ENCODE measurements at places on chromosomes 2 and 18.

GRCh38 chr2:113996671-113997594 is 107.0 kb downstream of the ACTR3 start:
- DNase-seq = no peak

DNA sequence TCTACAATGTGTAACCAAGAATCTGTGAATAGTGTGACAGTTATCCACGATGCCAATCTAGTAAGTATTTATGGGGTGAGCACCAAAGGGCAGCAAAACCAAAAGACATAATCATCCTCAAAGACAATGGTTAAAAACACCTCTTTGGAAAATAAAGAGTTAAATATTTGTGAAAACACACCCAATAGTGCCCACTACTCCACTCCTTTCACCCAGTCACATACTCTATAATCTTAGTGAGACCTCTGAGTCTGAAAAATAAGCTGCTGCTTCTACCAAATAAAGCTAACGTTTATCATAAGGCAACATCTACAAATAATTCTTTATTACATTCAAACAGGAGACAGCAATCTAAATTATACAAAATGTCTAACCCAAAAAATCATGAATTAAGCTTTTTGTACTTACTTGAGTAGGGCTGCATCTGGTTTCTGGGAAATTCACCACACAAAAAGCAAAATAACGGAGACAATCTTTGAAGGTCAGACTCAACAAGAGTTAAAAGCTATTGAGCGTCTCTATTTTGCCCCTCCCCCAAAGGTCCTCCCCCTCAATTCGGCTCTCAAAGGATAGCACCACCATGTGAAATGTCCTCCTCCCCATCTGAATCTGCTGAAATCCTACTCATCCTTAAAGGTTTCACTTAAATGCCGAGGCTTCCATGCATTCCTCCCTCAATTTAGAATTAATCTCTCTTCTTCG is 2.0 kb downstream of the RAPH1 start:
- no peak for DNase-seq

DNA sequence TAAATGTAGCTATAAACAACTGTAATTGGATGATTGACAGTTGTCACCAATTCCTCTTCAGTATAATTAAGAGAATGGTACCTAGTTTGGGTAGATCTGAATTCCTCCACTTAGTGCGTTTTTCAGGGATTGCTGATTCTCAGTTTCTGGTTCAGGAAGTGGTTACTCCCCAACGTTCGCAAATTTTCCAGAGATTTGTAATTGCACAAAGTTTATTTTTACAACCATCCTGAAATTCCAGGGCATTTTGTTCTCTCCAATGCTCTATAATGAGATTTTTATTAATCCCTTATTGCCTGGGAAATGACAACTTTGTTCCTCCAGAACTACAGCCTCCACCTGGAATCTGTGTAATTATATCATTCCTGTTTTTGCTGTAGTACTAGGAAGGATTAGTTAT is 710.6 kb upstream of the ZEB2 start:
- no peak for DNase-seq

GRCh38 chr2:8633735-8634313 is 48.0 kb upstream of the ID2 start:
- no peak for DNase-seq

- no peak for DNase-seq
Observed at GRCh38 chr2:195613922-195614321, 43.1 kb upstream of the SLC39A10 start.

DNA sequence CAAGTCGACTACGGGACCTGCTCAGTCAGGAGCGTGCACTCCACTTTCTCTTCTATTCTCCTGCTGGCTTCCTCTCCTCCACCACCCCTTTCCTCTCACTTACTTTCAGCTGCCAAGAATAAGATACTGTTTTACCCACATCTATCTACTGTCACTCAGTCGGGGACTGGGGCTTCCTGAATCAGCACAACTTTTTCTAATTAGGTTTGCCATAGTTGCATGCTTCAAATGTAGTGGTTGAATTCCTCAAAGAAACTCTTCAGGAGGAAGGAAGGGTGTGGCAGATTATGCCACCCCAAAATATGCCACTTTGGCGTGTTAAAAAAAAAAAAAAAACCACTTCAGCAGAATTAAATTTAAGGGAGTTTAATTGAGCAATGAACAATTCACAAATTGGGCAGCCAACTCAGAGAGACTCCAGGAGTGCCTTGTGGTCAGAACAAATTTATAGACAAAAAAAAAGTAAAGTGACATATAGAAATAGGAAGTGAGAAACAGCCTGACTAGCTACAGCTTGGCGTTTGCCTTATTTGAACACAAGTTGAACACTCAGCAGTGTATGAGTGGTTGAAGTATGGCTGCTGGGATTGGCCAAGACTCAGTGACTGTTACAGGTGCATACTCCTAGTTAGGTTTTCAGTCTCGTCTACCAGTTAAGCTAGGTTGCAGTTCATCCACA is 32.5 kb upstream of the RMDN2 start:
- no peak for DNase-seq

DNA sequence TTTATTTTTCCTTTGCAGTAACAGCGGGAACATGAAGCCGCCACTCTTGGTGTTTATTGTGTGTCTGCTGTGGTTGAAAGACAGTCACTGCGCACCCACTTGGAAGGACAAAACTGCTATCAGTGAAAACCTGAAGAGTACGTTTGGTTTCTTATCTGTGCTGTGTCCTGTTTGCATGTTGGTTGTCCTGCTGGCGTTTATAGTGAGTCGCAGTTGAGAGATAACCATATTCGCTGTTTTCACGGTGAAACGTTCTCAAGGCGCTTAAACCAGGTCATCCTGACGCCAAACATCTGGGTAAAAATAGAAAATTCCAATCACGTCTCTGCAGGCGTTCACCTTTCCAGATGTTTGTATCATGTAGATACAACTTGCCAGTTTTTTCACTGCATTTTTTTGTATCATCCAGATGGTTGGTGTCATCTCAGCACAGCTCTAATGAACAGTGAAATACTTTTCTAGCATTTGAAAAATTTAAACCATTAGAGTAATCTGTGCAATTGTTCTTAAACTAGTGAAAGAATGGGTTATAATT is 21.2 kb downstream of the CLUL1 start:
- no peak for DNase-seq

DNA sequence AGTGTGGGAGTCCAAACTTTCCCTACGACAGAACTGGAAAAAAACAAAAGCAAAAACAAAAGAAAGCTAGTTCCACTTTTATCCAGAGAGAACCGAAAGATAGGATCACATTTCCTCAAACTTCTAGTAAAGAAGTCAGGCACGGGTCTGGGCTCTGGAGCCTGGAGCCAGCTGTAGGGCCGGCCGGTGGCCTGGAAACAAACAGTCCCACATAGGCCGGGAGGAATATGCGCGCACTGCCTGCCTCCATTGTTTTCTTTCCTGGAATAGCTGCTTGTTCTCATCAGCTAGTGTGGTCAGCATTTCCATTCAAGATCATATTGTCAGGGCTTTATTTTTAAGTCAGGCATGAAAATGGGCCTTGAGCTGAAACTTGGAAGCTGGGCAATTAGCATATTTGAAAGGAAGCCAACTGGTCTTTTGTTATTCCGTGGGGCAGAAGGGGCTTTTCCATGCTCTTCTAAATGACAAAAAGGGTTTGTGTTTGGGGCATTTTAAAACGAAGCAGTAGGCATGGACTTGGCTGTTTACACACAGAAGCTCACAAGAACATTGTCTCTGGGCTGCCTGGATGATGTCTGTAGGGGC is 58.7 kb upstream of the RFX8 start:
- peak; percentile 18 for DNase-seq

DNA sequence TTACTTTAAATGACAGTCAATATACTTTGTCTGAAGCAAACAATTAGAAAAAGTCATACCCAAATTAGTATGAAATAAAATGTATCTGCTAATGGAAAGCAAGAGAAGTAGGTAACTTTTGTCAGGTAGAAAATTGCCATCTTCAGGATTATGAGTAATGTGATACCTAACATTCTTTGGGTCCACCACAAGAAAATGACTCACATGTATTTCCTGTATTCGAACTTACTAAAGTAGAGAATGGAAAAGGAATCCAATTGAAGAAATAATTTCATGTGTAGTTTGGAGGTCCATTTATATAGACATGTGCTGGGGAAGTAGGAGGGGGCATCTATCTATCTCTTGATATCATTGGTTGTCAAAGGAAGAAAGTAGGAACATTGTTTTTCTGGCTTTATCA is 636.2 kb upstream of the CHAC2 start:
- no peak for DNase-seq

DNA sequence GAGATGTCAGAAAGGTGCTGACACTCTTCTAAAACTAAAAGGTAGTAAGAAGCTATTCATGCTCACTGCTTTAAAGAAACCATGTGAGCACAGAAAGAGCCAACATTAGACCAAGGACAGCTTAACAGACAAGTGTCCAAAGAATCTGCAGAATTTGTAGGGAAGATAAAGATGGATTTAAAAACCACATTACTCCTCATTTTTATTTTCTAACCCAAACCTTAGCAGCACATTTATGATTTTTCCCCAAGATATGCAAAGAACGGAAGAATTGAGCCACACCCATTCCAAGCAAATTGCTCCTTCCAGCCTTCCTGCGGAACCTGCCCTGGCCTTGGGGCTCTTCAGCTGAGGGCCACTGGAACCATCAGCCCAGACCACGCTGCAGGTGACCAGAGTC is 26.9 kb downstream of the MBP start:
- no peak for DNase-seq

- DNase-seq = no peak
Observed at GRCh38 chr2:156680266-156680665, 244.1 kb downstream of the GPD2 start.

DNA sequence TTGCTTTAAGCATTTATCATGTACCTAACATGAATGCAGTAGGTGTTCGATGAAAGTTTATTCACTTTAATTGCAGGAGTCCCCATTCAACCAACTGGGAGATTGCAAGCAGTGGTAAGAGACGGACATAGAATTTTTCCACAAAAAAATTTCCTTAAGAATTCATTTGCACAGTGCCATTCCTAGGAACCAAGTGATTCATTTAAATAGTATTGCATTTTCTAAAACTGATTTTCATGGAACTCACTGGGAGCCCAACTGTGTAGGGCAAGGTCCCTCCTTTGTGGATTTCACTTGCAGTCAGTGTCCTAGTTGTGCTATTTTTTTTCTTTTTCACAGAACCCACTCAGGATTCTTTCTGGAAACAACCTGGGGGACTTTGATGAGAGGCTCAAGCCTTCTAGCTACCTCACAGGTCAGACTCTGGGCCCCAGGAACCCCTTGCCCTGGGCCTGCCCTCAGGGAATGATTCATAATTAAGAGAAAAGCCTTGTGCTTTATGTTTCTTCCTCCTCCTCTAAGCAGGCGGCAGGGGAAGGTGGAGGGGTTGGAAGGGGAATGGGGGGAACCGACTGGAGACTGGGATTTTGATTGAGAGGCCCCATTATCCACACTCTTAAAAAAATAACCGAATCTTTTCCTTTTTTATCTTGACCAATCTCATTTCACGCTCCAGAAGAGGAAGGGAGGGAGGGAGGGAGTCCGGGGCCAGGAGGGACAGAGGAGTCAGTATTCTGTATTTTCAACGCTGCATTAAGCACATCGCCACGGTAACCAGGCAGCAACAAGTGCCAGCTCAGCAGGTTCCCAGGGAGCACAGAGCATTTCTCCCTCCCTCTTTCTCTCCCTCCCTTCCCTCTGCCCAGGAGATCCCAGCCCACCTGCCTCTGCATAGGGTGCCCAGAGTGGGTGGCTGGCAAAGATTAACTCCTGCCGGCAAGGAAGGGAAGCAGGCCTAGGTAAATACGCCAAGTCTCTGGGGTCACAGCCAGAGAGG is 51.8 kb downstream of the PSD4 start:
- no peak for DNase-seq

- peak; percentile 82 for DNase-seq
Observed at GRCh38 chr18:63949068-63949737, at the start of gene HMSD. Gene HMSD (plus strand): TSS chr18:63949301. CDS start chr18:63953456, 4,155 bp downstream.

DNA sequence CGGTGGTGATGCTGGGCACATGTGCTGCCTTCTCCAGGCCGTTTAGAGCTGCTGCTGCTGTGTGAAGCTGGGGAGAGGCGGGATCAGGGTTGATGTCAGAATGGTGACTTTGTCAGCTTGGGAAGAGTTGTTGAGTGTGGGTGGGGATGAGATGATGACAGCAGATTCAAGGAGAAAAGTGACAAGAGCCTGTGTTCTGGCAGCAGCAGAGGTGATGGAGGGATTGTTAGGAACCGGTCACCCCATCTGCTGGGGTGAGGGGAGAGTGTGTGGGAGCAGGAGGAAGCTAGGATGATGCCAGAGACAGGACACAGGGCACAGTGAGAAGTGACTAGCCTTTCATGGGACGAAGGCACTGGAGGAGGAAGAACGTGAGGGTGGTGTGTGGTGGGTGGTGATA is 345.5 kb downstream of the RNF144A start:
- no peak for DNase-seq

- no peak for DNase-seq
Observed at GRCh38 chr2:9990736-9991135, 39.2 kb downstream of the GRHL1 start.

DNA sequence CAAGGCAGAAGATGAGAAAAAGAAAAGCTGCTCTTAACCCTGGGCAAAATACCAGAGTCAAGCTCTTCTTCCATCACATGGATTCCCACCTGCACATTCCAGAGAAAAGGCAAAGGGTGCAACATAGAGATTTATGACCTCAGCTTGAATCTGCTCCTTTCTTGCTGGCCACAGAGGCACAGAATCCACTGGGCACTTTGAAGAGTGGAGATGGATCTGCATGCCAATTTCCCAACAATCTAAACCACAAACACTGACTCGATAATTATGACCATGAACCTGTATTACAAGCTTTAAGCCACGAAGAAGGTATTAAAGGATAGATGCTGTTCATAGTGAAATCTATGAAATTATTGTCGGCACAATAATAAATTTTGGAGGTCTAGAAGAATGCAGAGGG is 237.3 kb downstream of the PID1 start:
- no peak for DNase-seq

DNA sequence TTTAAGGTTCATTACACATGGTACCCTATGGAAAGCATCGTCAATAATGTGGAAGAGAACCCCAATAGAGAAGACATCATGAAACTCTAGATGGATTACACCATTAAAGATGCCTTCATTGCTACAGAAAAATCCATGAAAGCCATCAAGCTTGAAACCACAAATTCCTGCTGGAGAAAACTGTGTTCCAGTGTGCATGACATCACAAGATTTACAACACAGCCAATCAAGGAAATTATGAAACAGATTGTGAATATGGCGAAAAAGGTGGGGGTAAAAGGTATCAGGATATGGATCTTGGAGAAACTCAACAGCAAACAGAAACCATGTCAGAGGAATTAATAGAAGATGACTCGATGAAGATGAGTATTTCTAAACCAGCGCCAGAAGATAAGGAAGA is 200.0 kb downstream of the SLC4A10 start:
- DNase-seq = no peak

DNA sequence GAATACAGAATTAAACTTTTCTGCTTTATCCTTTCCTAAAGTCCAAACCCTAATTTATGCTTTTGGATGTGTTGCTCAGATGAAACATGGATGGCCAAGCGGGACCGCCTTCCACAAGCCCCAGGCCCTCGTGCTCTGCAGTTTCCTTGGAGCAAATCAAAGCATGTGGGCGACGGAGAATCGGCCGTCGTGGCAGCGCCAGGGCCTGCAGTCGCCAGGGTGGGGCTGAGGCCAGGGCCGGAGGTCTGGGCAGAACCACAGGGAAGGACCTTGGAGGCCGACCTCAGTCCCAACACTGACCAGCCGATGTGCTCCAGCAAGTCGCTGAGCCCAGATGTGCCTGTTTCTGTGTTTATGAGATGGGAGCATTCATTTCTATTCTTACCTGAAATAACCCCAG is 108.1 kb downstream of the MBP start:
- DNase-seq = no peak

GRCh38 chr2:120740765-120741524 is 5.3 kb downstream of the GLI2 start:
- DNase-seq = no peak

GRCh38 chr2:220134756-220135534 is 507.5 kb downstream of the SLC4A3 start:
- no peak for DNase-seq

GRCh38 chr2:120999377-121000097 is 263.9 kb downstream of the GLI2 start:
- DNase-seq = no peak
